T-helper 22 cell (primary cell): ENCODE measurements at places on chromosomes 7 and 10.

- DNase-seq, result no peak
Measured at GRCh38 chr7:34832020-34832419, 174.0 kb downstream of the NPSR1 start.

GRCh38 chr7:50838675-50839377 lies 56.1 kb upstream of the GRB10 start:
- no peak for DNase-seq

- DNase-seq, result no peak
Measured at GRCh38 chr7:8913682-8914081, 480.3 kb downstream of the NXPH1 start.

GRCh38 chr7:15481132-15481531 lies 80.7 kb downstream of the AGMO start:
- no peak for DNase-seq

DNA sequence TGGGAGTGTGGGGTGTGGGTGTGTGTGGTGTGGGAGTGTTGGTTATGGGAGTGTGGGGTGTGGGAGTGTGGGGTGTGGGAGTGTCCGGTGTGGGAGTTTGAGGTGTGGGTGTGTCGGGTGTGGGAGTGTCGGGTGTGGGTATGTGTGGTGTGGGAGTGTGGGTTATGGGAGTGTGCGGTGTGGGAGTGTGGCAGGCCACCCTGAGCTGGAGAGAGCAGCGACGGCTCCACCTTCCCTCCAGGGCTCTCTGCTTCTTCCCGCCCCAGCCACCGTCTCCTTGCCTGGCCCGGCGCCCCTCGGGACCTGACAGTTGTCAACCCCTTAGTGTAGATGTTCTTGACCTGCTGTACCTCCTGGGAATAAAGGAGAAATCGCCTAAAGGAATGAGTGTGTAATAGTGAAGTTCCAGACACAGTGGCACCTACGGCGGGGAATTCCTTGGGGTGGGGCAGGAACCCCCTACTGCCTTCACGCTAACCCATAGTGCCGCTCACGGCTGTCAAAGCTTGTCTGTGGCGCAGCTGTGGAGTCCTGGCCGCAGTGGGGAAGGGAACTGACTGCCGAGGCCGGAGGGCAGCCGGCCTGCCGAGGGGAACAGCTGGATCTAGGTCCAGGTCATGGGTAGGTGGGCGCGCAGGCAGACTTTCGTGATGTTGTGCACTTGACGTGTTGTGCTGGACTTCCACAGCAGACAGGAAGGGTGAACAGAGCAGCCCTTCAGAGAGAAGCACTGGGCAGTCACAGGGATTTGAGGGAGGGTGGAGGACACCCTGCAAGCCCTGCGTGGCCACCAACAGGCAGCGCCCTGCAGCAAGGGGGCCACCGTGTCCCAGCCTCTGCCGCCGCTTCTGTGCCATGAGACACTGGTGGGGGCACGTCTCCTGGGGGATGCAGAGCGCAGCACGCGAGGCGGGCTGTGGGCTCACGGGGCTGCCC lies 49.0 kb upstream of the EN2 start:
- DNase-seq, result no peak

DNA sequence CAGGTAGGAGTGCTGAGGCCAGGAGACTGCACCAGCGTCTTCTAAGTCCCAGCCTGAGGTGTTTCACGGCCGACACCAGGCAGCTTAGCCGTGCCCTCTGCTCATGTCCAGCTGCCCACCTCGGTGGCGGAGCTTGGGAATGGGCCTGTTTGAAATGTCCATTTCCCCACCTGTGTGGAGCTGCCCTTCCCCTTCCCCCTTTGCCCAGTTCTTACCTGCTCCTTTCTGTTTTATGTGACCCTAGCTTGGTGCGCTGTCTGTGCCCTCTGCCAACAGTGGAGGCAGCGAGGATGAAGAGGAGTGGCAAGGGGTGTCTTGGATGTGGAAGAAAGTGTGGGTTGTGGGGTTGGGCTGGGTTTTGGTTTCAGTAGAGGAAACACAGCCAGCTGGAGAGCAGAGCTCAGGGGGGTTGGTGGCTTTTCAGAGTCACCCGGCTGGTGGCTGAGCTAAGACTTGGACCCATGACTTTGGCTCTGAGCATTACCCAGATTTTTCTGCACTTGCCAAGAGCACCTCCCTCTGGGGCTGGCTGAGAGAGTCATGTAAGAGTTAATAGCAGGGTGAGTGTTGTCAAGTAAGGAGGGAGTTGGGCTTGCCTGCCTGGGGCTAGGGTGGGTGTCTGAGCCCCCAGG lies 37.4 kb downstream of the GBX1 start:
- DNase-seq, result no peak
